Stromal cell of bone marrow (primary cell): ENCODE measurements at places on chromosomes 11 and 22.

GRCh38 chr11:8793114-8793777 lies 110.7 kb downstream of the RPL27A start:
- DNase-seq = no peak

DNA sequence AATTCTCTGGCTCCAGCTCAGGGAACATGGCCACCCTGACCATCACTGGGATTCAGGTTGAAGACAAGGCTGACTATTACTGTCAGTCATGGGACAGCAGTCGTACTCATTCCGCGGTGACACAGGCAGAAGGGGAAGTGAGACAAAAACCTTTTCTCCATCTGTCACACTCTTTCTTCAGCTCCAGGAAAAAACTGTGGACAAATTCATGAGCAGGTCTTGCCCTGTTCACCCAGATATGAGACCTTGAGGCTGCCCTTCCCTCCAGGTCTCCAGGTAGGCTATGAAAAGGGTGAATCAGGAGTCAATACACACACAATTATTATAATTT lies 39.4 kb upstream of the GGTLC2 start:
- no peak for DNase-seq

GRCh38 chr11:128686745-128687177 lies 7.1 kb upstream of the FLI1 start:
- no peak for DNase-seq

DNA sequence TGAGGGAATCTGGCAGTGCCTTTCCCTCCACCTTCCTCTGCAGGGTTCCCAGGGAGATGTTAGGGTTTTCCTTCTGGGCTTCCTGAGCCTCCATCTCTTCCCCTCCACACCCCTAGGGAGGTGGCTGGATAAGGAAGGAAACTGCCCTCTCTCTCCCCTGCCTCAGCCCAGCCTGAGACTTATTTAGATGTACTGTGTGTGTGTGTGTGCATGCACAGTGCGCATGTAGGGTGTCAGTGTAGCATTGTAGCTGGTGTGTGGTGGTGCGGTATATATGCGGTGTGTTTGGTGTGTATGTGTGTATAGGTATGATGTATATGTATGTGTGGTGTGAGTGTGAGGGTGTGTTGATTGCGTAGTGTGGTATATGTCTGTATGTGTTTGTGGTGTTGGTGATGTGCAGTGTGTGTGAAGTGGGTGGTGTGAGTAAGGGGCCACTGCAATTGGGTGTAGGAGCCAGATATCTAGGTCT lies 1.5 kb downstream of the FXYD6 start:
- no peak for DNase-seq

- no peak for DNase-seq
Measured at GRCh38 chr11:86192519-86193257, 51.9 kb upstream of the EED start.

DNA sequence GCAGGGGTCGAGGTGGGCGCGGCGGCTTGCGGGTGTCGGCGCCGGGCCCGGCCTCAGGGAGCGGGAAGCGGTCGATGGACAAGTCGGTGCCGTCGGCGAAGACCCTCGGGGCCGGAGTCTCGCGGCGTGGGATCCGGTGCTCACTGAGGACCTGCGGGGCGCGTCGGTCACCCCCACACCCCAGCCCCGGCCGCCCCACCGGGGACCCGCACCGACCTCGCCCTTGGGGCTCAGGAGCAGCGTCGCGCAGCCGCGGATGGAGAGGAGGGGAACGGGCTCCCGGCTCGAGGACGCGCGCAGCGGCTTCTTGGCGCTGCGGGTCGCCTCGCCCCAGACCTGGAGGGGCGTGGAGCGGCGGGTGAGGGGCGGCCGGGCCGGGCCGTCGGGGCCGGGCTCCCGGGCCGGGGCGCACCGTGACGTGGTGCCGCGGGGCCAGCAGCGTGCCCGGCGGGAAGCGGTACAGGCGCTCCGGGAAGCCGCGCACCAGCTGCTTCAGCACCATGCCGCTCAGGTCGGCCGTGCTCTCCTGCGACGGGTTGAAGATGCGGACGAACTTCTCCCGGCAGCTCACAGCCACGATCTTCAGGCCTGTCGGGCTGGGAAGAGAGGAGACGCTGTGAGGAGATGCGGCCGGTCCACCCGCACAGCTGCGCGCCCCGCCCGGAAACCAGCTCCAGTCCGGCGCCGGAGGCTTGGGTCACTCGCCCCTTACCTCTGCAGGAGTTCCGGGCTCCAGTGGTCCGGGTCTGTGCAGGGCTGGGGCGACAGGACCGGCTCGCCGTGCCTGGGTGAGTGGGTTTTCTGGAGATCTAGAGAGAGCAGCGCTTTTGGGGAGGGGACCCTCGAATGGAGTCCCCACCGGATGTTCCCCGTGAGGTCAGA lies 4.5 kb downstream of the LMNTD2 start:
- DNase-seq = no peak

GRCh38 chr22:21593406-21594232 lies 26.1 kb downstream of the UBE2L3 start:
- DNase-seq = no peak
